ENCODE measurements at places on chromosomes 5 and 9.

GRCh38 chr9:108273988-108274387 is 581.8 kb downstream of the ACTL7B start:
- DNase-seq = no peak

GRCh38 chr5:148666353-148666752 is 12.0 kb upstream of the HTR4 start:
- no peak for DNase-seq

- DNase-seq = no peak
Observed at GRCh38 chr9:99116003-99116411, 11.1 kb downstream of the TGFBR1 start.

DNA sequence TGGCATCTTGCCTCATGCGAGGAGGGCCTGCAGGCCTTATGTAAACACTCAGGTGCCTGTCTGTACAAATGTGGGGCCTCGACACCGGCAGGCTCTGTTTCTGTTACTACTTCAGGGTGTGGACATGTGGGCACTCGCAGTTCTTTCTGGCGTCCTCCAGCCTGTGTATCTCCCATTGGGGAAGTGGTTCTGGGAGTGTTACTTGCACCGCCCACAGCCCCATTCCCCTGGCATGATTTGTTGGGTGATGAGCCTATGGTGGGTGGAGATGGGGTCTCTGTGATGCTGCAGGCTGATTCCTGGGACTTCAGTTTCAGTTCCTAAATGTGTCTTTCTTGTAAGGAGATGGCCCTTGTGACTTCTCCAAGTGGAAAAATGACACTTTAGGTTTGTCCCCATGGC is 82.1 kb upstream of the PITX1 start:
- DNase-seq = no peak

- no peak for DNase-seq
Observed at GRCh38 chr9:73838871-73839270, 658.3 kb upstream of the RORB start.
